ENCODE measurements at places on chromosomes 16 and 17.
A peak's percentile ranks its signal among the peaks of the same experiment; 100 is the strongest.

GRCh38 chr16:49473131-49473530, 99.5 kb downstream of the C16orf78 start:
- DNase-seq, result no peak

- no peak for DNase-seq
Observed at GRCh38 chr16:80693553-80693952, 110.8 kb downstream of the CDYL2 start.

GRCh38 chr17:48244121-48244711, 136.7 kb downstream of the SNX11 start:
- peak; percentile 61 for DNase-seq

GRCh38 chr16:4947722-4948503, 10.2 kb upstream of the SEC14L5 start:
- DNase-seq, result no peak

DNA sequence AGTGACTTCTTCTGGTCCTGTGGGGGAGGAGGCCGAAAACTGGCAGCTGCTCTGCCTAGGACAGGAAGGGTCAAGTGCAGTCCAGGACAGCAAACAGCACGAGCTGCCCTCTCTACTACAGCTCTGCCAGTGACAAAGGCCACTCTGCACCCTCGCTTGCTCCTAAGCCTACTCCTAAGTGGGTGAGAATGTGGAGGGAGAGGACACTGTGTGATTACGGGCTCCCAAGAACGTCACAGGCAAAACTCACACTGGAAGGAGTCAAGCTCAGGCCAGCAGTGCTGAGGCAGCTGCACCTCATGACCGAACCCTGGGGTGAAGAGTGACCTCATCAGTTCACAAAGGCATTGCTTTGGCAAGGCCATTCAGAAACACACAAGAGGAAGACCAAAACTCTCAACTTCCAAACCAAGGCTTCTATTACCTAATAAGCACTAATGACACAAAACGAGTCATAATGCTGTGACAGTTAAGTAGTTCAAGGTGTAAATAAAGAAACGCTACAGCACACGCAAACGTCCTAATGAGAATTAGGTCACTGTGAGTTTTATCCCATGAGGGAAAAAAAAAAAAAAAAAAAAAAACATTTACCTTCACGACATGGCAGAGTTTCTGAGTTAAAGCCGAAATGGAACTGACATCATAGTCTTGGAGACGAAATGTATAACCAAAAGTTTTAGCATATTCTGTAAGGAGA, 35.1 kb downstream of the MARF1 start:
- no peak for DNase-seq

DNA sequence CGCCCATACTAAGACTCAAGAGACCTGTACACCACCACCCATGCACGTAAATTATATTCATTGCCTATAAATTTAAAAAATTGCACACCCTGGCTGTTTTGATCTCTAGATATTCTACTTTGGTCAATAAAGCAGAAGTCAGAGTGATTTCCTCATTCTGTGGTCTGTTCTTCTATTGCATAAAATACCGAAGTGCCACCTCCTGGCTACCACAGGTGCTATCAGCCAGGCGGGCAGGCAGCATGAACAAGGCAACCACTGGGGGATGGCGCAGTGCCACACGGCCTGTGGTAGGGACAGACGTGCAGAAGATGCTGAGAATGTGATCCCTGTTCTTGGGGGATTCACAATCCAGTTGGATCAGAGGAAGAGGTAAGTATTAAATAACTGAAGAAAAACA, 122.3 kb downstream of the CDK5R1 start:
- DNase-seq, result peak; percentile 22

GRCh38 chr16:31695667-31696066, 168.0 kb downstream of the AHSP start:
- DNase-seq, result no peak

DNA sequence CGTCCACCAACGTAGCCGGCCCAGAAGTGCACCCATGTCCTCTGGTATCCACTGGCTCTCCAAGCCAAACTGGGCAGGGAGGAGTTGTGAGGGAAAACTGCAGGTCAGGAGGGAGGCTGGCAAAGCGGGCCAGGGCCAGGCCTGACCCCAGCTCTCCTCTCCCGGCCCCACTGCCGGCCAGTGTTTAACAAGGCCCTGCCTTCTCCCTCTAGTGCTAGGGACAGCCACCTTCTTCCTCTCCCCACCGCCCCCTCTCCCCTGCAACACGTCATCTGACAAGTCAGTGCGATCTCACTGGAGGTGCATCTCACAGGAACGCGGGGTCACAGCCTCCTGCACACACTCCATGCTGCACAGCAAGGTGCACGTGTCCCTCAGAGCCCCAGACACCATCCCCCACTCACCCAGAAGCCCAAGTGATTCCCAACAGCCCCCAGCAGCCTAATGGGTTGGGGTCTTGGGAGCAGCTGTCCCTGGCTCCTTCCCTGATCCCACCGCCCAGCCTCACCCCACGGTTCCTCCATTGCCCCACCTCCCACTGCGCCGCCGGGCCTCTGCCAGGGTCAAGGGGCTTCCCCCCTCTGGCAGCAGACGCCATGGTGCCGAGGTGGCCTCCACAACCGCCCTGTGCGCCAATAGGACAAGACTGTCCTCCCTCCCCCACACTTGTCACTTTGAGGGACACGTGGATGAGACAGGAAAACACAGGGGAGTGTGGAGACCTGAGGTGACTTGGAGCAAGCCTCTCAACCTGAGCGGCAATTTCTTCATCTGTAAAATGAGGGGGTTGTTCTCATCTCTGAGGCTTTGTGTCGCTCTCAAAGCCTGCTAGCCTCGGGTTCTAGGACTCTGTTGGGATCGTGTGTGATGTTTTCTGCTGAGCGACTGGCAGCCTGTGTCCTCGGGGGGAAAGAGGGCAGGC, 1.1 kb upstream of the ACE start:
- no peak for DNase-seq

DNA sequence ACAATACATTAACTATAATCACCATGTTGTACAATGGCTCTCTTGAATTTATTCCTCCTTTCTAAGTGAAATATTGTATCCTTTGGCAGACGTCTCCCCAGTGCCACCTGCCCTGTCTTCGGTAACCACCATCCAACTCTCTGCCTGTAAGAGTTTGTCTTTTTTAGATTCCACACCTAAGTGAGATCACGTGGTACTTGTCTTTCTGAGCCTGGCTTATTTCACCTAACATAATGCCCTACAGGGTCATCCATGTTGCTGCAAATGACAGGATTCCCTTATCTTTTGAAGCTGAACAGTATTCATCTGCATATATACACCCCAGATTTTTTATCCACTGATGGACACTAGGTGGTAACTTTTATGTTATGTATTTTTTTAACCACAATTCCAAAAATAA, 24.2 kb downstream of the ORC6 start:
- no peak for DNase-seq

- DNase-seq, result no peak
Observed at GRCh38 chr16:49015225-49015592, 266.4 kb downstream of the CBLN1 start.

DNA sequence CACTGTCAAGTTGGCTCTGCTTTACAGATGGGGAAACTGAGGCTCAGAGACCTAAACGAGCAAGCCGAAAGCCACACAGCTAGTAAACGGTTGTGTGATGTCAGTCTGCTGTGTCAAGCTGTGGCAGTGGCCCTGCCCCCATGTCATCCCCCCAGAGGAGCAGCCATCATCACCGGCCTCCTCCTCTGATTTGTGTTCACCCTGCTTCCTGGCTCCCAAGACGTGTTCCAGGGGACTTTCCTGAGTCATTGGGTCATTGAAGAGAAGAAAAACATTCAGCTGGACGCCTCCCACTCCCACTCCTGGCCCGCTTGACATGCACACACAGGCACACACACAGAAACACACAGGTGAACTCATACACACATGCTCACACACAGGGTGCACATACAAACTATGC, 54.0 kb upstream of the CIBAR2 start:
- peak; percentile 41 for DNase-seq

DNA sequence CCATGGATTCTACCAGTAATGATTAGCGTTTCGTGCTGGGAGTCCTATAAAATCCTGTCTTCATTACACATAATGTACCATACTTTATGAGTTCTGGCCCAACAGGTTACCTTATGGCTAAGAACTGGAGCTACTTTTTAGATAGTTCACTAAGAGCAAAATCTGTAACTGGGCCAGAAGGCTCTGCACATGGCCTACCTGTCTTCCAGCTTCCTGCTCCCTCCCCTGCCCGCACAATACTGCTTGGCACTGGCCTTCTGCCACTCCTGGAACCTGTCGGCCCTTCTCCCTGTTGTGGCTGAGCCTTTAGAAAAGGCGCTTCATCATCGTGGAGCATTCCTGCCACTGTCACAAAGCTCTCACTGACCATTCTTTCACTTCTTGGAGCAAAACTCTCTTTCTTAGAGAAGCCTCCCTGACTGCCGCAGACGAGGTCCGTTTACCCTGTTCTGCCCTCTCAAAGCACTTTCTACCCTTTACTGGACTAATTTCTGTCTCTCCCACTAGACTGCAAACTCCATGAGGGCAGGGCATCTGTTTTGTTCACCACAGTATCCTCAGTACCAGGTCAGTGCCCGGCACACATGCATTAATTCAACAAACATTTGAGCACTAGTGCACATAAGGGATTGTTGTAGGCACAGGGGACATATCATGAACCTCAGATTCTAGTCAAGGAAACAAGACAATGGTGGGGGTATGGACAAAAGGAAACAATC, 116.5 kb downstream of the PARN start:
- DNase-seq, result no peak

DNA sequence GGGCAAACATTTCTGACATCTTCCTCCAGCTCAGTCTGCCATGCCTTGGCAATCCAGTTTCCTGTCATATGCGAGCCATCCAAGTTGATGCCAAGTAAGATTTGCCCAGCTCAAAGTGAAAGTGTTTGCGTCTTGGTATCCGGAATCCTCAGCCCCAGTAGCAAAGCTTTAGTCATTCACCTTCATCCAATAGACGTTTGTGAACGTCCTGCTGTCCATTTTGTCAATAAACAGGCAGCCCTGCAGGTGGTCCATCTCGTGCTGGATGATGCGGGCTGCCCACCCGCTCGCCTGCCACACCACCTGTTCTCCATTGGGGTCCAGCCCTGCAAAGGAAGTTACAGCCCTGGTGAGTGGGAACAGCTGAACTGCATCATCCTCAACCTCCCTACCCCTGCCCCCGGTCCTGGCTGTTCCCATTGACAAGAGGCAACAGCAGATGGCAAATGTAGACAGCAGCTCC, 1.5 kb downstream of the PDF start:
- no peak for DNase-seq

DNA sequence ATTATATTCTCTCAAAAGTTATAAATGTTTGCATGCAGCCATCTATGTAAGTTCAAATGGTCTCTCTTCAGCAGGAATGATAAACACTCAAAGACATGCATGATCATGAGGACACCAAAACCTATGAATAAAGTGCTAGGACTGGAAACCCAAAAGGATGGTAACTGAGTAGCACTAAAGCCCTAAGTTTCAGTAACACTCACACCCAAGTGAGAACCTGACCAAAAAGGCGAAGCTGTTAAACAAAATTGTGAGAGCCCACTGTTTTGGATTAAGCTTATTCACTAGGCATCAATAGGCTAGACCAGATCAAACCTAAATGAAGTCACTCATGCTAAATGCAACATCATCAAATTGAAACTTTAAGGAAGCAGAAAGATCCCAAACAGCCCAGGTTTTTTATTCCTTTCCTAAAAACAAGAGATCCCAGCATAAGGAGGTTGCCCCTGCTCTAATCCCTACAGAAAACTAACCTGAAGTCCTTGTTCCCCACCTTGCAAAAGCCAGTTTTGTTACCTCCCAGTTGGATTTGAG, 42.4 kb downstream of the GLG1 start:
- DNase-seq, result no peak

- DNase-seq, result no peak
Observed at GRCh38 chr17:31433811-31434726, 42.6 kb downstream of the RAB11FIP4 start.

GRCh38 chr17:60277258-60277657, 114.7 kb downstream of the USP32 start:
- DNase-seq, result no peak

GRCh38 chr17:79806863-79807720, 10.2 kb upstream of the CBX8 start:
- DNase-seq, result no peak

- DNase-seq, result no peak
Observed at GRCh38 chr16:82735186-82735585, 108.4 kb downstream of the CDH13 start.

- no peak for DNase-seq
Observed at GRCh38 chr17:72357764-72358365, 237.0 kb downstream of the SOX9 start.

GRCh38 chr16:86508947-86509758, 1.2 kb upstream of the FOXF1 start:
- no peak for DNase-seq

GRCh38 chr16:84220851-84221250, 19.0 kb downstream of the KCNG4 start:
- DNase-seq, result no peak

DNA sequence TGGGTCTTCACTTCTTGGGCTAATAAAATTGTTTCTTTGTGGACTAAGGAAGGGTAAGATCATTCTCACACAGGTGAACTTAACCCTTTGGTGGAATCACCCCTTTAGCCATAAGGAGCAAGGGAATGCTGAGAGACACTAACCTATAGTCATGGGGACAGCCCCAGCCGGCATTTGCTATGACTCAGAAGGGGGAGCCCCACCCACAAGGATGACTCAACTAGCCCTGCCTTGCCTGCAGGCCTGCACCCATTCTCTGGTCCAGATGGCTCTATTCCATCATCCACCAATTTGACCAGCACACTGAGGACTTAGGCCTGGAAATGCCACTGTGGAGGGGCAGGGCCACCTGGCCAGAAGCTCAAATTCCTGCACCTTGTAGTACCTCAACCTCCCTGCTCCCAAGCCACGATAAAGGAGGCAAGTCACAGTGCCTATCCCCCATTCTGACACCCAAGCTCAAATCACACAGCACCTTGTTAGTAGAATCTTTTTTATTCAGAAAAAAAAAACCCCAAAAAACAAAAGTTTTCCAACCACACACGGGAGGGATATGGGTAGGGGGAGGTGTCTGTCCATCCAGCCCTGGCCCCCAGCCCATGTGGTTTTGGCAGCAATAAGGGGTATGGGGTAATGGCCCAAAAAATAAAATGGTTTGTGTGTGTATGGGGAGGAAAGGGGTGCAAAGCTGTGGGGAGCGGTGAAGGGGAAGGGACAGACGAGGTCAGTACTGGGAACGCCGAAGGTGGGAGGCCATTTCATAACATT, 3.0 kb downstream of the PFN1 start:
- peak; percentile 88 for DNase-seq

- DNase-seq, result no peak
Observed at GRCh38 chr16:86038926-86039310, 140.0 kb downstream of the IRF8 start.

- DNase-seq, result no peak
Observed at GRCh38 chr16:4358831-4359561, 7.9 kb upstream of the PAM16 start.

GRCh38 chr16:75745242-75745641, 19.0 kb upstream of the CPHXL start:
- DNase-seq, result no peak

GRCh38 chr17:11488407-11488806, 109.9 kb upstream of the DNAH9 start:
- no peak for DNase-seq

- DNase-seq, result no peak
Observed at GRCh38 chr17:34066528-34066927, 188.6 kb upstream of the CCL2 start.

Measured in kidney glomerular epithelial cell (primary cell).